ENCODE measurements at places on chromosomes 1 and 21. TPM values are rescaled to one million over a fixed set of nuclear protein-coding genes. Genes with fewer than 3 reads are reported as not detected.
A peak's percentile ranks its signal among the peaks of the same experiment; 100 is the strongest.

- DNase-seq = no peak
Measured at GRCh38 chr1:156368889-156369684, at the start of gene RHBG. RHBG (plus strand) TSS chr1:156369211; CDS start chr1:156369250, 39 bp downstream.

- DNase-seq = peak; percentile 21
Measured at GRCh38 chr1:68347415-68347814, 102.3 kb downstream of the RPE65 start.

FAM3B gene
- not detected for polyA plus RNA-seq

PDE4DIP gene
- 1,144 TPM for polyA plus RNA-seq

DNA sequence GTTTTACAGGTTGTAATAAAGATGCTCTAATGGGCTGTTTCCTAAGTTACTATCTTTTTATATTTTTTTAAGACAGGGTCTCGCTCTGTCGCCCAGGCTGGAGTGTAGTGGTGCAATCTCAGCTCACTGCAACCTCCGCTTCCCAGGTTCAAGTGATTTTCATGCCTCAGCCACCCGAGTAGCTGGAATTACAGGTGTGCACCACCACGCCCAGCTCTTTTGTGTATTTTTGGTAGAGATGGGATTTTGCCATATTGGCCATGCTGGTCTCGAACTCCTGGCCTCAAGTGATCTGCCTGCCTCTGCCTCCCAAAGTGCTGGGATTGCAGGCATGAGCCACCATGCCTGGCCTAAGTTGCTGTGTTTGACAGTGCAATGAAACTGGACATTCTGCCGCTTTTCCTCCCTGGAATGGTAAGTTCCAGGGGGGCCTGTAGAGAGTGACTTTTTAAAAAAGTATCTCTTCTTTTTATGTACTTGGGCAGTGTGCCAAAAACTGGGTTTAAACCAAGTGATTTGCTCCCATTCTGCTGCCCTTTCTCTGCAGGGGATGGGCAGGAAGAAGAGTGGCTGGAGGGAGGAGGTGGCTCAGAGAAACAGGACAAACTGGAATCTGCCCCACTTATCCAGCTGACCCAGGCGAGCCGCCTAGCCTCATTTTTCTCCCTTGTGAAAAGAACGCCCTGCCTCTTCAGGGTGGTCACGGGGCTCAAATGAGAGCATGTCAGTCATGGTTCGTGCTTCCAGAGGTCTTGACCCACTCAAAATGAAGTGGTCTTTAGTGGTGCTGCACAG, 2.3 kb downstream of the SLC37A1 start:
- DNase-seq = no peak

Measured in hindlimb muscle (tissue), 1 donor.